ENCODE measurements at places on chromosomes 5 and 9.

GRCh38 chr5:90473396-90474234, 956 bp downstream of the MBLAC2 start:
- DNase-seq: peak; percentile 54

DNA sequence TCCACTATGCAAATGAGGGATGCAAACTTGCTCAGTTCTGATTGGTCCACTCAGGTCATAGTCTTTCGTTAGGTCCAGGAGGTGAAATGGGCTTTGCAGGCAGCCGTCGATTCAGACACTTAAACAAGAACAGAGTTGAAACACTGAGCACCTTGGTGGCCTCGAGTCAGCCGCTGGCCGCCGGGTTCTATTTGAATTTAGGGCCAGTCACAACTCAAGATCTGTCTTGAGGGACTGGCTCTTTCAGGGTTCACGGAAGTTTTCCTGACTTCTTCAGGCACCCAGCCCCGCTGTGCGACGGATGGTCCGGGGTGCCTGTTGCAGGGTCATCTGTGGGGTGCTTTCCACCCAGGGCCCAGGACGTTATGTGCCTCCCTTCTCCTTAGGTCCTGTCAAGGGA, 412.8 kb upstream of the IRX4 start:
- no peak for DNase-seq

GRCh38 chr5:146751054-146751453, 127.5 kb downstream of the PPP2R2B start:
- DNase-seq: no peak

DNA sequence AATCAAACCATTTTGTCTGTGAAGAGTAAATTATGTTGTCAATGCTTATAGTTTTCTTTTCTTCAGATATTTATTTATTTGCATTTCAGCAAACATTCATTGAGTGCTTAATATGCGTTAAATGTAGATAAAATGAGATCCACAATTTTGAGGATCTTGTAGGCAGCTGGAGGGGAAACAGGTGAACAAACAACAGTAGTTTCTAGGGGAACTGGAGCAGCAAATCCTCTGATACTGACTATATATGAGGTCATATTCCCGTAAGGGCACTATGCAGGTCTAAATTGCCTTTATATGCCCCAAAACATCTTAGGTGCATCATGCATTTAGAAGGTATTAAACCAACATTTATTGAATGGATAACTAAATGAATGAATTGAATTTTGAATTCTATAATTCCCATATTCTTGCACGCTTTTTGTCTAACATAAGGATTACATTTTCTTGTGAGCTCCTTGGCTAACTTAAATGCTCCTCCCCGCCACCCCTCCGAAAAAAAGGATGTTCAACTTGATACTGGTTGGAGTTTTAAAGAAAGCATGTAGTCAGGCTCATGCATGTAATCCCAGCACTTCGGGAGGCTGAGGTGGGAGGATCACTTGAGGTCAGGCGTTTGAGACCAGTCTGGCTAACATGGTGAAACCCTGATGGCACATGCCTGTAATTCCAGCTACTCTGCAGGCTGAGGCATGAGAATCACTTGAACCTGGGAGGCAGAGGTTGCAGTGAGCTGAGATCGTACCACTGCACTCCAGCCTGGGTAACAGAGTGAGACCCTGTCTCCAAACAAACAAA, 299.8 kb downstream of the TMEM38B start:
- no peak for DNase-seq

GRCh38 chr5:89395111-89395510, 512.1 kb upstream of the MEF2C start:
- DNase-seq: no peak

GRCh38 chr9:13970018-13970417, 343.9 kb downstream of the NFIB start:
- DNase-seq: no peak

DNA sequence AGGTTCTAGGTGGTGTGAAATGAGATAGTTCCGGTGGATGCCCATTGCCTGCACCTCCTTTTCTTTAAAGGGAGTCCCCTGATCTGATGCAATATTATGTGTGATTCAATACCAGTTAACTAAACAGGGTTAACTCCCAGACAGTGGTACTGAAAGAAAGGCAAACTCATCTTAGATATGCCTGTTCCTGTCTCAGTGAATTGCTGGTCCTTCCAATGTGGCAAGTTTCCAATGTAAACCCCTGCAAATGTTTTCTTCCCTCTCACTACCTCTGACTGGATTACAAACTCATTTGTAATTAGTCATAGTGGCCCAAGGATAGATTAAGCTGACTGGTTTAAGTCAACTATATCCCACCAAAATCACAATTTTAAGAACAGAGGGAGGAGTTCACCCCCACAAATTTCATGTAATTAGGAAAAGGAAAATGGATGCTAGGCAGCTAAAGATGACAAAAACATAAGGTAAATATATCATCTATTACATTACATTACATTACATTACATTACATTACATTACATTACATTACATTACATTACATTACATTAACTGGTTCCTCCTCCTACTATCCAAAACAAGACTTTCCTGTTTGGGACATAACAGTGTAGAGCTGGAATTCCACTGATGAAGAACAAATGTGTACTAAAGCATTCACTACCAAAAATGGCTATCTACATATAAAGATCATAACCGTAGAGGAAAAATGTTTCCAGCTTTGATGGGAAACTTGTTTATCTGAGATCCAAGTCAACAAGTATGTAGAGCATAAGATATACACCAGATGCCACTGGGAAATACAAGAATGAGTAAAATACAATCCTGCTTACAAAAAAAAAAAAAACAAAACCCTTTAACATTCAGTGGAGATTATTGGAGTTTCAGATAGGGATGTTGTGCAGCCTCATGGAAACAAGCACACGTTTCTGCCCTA, 121.5 kb upstream of the SNX2 start:
- DNase-seq: no peak

DNA sequence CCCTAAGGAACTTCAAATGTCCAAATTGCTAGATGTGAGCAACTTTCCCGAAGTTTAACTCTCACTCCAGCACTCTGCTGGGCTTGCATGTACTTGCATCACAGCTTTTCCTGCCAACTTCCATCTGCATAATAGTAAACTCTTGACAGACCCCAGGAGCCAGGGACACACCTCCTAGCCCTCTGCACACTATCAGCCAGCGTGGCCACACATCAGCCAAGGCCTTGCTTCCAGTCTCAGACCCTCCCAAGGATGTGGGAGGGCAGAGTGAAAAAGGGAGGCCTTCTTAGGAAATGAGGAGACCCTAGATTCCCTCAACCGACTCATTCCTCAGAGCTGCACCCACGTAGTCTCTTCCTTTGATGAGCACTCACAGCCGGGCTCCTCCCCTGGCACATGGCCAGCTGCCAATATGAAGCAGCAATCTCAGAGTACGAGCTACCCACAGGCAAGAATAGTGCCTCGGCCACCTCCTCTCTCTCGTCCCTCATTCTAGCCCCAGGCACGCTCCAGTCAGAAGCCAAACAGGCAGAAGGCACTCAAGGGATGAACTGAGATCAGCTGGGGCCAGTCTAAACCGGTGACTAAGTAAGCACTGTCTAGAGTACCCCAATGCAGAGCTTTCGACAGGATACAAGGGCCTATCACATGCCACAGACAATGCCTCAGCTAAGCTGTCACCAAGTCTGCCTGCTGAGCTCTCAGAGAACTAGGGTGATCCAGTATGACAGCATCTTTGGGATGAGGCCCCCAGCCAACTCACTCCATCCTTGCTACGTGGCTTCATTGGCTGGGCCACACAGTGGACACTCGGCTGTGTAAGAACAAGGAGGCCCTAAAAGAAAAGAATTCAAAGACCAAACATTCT, 2.3 kb downstream of the P4HA2 start:
- DNase-seq: peak; percentile 72

DNA sequence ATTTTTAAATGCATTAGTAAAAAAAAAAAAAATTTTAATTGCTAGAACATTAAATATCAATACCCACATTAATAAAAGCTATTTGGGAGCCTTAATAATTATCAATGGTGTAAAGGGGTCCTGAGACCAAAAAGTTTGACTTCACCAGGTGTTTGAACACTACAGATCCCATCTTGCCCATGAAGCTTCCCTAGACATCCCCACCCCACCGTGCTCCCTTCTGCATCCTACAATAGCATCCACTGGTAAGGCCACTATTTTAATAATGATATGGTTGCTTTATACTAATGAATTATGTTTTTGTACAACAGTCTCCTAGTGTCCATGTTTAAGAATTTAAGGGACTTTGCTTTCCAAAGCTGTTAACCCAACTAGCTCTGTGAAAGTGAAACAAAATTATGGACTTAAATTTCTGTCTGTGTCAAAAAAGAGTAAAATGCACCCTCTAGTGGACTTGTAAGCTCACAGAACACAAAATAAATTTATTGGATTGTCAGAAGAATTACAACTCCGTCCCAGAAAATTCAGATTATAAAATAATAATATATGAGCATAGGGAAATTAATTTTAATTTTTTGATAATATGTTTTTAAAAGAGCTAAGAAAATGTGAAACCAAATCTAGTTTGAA, 76.0 kb downstream of the ARL15 start:
- DNase-seq: no peak

- DNase-seq: no peak
These were observed 5.0 kb downstream of the NUDT2 start for GRCh38 chr9:34334337-34334824.

DNA sequence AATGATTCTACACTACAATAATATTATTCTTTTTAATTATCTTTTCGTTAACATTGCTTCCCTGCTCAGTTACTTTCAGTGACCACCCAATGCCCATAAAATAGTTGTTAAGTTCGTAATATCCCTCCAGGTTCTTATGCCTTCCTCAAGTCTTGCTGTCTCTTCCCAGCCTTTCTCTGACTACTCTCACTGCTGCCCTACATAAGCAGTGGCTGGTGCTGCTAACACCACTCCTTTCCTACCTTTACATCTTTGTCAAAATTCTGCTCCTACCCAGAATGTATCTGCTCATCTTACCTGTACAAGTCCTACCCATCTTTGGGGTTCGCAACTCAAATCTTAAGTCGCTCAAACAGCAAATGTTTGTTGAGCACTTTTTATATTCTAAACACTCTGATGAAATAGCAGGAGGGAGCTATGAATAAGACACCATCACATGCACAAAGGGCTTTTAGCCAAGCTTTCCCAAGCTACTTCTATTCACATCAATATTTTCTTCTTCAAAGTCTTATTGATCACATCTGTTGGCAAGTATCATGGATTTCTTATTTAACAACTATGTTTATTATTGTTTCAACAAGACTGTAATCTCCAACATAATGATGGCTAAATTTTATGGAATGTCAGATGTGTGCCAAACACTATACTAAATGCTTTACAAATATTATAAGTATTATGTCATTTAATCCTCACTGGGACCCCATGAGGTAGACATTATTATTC, 29.5 kb downstream of the SLC25A46 start:
- no peak for DNase-seq

GRCh38 chr9:80070071-80070742, 498.4 kb downstream of the TLE4 start:
- DNase-seq: no peak

DNA sequence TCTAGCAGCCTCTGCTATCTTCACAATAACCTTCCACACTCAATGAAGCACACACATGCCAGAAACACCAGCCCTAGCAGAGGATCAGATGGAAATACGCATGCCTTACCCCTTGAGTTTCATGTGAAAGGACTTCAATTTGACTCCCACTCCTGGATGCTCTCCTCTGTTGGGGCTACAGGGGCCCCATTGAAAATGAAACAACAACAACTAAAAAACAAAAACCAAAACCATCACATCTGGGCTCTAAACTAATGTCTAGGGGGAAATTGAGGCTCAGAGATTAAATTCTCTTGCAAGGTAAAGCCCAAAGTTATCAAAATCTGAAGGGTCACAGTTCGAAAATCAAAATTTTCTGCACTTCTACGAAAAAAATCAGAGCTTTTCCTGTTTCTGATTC, 7.9 kb upstream of the RFESD start:
- no peak for DNase-seq

DNA sequence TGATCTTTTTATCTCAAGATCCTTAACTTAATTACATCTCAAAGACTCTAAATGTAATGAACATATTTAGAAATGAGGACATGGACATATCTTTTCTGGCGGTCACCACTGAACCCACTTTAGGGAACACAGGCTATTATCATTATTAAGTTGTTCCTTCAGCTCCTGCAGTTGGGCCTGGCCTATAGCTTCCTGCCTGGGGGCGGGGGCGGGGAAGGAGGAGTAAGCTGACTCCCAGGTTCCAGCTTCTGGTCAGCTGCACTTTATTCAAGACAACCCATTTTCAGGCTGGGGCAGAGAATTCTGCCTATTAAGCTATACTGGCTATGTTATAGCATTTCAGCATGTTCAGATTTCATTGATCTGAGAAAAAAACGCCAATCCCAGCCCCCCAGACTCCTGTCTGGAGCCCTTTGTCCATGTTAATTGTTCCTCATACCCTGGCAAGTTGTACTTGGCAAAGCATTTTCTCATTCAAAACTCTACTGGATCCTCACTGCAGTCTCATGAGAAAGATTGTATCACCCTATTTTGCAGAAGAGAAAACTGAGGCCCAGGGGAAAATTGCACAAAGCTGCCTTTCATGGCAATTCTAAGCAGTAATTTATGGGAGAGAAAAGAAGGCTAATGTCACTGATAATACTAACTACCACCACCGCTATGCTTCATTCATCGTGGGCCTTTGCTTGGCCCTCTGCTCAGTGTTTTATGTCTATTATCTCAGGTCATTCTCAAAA, 25.1 kb downstream of the COL15A1 start:
- DNase-seq: no peak

GRCh38 chr5:80189201-80189600, 66.6 kb downstream of the SERINC5 start:
- no peak for DNase-seq

DNA sequence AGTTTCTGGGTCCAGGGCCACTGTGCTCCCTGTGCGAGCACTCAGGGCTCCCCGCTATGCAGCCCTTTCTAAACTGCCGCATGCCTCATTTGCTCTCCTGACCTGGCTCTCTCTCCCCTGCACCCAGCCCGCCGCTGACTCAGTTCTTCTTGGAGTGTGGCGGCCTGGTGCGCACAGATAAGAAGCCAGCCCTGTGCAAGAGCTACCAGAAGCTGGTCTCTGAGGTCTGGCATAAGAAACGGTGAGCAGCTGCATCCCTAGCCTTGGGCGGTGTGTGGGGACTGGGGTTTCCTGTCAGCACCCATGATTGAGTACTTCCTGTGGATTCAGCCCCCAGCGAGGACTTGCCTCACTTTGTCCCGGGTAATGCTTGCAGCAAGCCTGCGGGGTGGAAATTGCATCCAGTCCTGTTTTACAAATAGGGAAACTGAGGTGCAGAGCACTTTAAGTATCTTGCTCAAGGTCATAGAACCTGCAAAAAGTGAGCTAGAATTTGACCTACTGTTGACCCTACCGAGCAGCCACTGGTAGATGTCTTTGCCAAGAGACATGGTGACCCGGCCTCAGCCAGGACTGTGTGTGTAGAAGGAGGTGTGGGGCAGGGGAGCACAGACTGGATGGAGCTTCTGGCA, 27.9 kb downstream of the USP20 start:
- DNase-seq: peak; percentile 83

- DNase-seq: peak; percentile 74
These were observed at the start of gene SV2C for GRCh38 chr5:76082772-76083554. Gene SV2C, plus strand, starts transcription at chr5:76083383. Its CDS starts 48,368 bp downstream, at chr5:76131751.

GRCh38 chr5:80139466-80139972, 104.4 kb downstream of the THBS4 start:
- no peak for DNase-seq

GRCh38 chr5:143066556-143067281, 296.5 kb downstream of the ARHGAP26 start:
- DNase-seq: peak; percentile 63

All from activated CD4-positive, alpha-beta T cell treated with anti-CD3 and anti-CD28 coated beads for 36 hours (primary cell).